ENCODE measurements at places on chromosomes 11 and 22.
A peak's percentile ranks its signal among the peaks of the same experiment; 100 is the strongest.

DNA sequence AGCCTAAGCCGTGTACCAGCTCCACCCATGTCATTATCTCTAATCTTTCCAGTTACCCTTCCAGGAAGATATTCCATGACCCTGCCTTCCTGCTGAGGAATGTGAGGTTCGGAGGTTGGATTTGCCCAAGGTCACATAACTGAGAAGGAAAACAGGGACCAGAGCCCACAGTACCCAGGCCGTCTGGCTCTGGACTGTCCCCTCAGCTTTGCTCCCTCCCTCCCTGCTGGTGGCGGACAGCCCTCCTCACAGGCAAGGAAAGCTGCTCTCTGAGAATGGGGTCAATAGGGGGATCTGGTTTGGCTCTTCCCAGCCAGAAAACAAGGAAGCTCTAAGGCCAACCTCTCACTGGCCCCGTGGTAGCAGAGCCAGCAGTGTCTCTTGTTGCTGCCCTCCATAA lies 63.3 kb downstream of the SYN3 start:
- no peaks in the 10 kb centered on the region for H3K36me3 ChIP-seq
- no peak overlapping the region for H3K4me3 ChIP-seq
- H3K4me1 ChIP-seq = peaks cover 9% of the 10 kb centered on the region
- H3K27me3 ChIP-seq = no peaks in the 10 kb centered on the region
- DNase-seq = no peak

DNA sequence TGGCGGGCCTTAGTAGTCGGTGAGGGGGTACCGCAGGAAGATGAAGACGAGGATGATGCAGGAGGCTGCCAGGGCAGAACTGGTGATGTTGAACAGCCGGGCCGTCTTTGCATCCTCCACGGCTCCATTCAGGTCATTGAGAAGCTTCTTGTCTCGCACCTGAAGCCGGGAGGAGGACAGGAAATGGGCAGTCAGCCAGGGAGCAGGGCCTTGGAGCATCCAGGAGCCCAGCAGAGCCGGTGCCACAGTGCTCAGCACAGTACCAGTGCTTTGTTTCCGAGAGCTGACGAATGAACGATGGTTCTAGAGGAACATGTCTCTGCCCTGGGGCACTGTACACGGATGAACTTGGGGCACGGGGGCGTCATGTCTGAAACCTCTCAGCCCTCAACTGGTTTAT lies 15.1 kb downstream of the IFITM10 start:
- H3K27ac ChIP-seq = no peak overlapping the region
- H3K27me3 ChIP-seq = no peaks in the 10 kb centered on the region
- no peaks in the 10 kb centered on the region for H3K4me1 ChIP-seq

GRCh38 chr11:94897330-94897768 lies 76.0 kb downstream of the CWC15 start:
- no peak overlapping the region for H3K4me3 ChIP-seq
- H3K4me1 ChIP-seq = no peaks in the 10 kb centered on the region
- H3K36me3 ChIP-seq = no peaks in the 10 kb centered on the region
- H3K27ac ChIP-seq = no peak overlapping the region
- peak; percentile 50 for DNase-seq

GRCh38 chr22:47322854-47323253 lies 560.4 kb downstream of the TBC1D22A start:
- H3K27ac ChIP-seq = no peak overlapping the region
- no peaks in the 10 kb centered on the region for H3K27me3 ChIP-seq
- DNase-seq = no peak
- no peaks in the 10 kb centered on the region for H3K4me1 ChIP-seq
- H3K36me3 ChIP-seq = no peaks in the 10 kb centered on the region
- no peak overlapping the region for H3K4me3 ChIP-seq

DNA sequence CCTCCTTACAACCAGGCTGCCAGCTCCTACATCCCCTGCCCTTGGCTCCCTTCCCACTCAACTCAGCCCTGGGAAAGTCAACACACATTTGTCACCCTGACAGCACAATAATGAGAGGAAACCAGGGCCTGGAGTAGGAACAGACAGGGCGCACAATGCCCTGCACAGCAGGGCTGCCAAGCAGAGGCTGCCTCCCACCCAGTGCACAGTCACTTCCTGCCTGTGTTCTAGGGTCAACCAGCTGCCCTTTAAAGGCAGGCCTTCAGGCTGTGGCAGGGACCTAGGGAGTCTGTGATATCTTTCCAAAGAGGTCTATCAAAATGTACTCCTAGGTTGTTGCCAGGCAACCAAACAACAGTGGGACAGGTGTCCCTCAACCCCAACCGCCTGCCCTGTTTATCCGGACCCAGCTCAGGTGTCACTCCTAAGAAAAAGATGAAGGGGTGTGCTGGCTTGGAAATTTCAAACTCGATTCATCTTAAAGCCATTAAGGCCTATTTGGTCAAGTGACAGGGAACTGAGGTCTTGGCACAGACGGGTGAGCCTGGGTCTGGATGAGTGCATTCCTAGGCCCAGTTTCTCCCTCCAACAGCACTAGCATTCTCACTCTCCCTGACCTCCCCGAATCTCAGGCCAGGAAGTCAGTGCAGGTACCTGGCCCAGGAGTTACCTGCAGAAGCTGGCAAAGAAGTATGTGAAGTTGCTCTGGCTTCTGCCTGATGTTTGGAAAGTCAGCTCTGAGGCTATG lies 110.3 kb upstream of the PITPNB start:
- H3K36me3 ChIP-seq = no peaks in the 10 kb centered on the region
- H3K27ac ChIP-seq = peak overlapping the region; percentile 33
- H3K27me3 ChIP-seq = no peaks in the 10 kb centered on the region
